Effector memory CD8-positive, alpha-beta T cell (primary cell): ENCODE measurements at places on chromosomes 5 and 9.

DNA sequence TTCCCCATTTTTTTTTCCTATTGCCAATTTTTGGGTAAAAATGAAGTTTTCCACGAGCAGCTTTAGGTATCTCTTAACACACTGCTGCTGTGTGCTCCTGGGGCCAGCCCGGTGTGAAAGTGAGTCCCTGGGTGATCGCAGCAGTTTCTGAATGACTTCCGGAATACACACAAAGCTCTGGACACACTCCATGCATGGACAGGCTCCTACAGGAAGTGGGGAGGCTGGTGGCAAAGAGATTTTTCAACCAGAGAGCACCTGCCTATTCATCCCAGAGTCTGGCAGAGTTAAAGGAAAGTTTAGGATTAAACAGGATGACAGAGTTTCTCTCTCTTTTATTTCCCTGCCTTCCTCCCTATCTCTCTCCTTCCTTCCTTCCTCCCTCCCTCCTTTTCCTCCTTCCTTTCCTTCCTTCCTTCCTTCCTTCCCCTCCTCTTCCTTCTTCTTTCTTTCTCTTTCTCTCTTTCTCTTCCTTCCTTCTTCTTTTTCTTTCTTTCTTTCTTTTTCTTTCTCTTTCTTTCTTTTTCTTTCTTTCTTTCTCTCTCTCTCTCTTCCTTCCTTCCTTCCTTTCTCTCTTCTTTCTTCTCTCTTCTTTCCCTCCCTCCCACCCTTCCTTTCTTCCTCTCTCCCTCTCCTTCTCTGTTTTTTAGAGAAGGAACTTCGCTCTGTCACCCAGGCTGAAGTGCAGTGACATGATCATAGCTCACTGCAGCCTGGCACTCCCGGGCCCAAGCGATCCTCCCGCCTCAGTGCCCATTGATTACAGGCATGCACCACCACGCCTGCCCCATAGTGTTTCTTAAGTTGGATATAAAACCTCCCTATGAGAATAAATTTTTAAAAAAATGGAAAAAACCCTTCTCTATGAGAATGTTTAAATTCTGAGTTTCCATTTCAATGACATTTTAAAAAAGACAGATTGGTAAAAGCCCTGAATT, 38.7 kb upstream of the UBTD2 start:
- no peak for DNase-seq

GRCh38 chr5:2840372-2840915, 89.0 kb upstream of the IRX2 start:
- DNase-seq: no peak

GRCh38 chr9:35385042-35385441, 104.9 kb upstream of the RUSC2 start:
- no peak for DNase-seq

DNA sequence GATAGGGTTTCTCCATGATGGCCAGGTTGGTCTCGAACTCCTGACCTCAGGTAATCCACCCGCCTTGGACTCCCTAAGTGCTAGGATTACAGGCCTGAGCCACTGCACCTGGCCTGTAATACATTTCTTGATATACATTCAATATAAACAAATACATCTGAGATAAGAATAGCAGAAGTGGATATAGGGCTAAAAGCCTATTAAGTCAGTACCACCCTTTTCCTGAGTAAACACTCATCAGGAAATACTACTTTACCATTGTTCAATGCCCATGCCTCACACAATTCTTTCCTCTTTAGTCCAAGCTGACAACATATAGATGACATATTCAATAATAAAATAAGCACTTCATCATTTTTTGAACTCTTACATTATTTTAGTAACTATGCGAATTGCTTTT, 64.8 kb downstream of the MRPS27 start:
- DNase-seq: no peak

DNA sequence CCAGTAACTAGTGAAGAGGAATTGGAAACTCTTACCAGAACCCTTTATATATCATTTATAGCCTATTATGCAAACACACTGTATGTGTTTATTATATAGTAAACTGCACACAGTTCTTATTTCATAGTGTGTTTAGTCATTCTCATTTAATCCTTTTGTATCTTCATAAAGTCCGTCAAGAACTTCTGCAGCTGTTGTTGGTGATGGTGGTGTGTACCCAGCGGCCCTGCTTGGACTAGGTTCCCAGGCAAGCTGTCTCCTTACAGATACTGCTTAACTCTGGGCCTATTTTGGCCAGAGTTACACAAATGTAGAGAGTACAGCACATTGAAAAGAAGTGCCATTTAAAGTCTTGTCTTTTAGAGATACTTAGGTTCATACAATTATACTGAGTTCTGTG, 231.9 kb downstream of the NDUFS4 start:
- DNase-seq: no peak

DNA sequence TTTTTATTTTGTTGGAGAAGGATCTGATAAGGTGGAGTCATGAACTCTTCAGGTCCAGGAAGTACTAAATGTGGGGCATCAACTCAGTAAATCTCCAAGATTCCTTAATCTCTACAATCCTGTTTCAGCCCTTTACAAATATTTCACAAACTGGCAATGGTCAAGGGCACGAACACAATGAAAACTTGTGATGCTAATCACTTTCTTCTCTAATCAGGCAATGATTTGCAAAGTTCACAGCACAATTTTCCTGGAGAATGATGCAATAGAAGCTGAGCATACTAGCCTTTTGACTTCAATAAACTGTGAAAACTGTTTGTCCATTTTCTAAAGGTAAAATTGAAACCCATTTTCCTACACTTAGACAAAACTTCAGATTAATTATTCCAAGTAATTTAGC, 16.9 kb downstream of the GDF9 start:
- no peak for DNase-seq

DNA sequence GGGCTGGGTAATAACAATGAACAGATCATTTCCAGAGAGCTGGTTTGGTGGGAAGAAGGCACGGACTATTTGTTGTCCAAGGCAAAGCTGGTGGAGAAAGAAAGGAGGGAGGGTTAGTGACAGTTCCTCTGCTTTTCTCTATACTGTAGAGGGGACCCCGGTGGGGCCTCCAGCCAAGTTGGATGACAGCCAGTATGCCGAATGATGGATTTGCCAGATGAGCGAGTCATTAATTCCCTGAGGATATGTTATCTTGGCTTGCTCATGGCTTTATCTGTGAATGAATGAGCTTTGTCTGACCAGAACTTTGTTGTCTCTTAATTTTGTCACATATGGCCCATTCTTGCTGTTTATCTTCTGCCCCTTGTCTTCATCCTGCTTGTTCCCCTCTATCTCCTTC, 158.6 kb upstream of the GLRA1 start:
- no peak for DNase-seq

GRCh38 chr5:17224858-17225511, 7.6 kb downstream of the BASP1 start:
- DNase-seq: no peak

DNA sequence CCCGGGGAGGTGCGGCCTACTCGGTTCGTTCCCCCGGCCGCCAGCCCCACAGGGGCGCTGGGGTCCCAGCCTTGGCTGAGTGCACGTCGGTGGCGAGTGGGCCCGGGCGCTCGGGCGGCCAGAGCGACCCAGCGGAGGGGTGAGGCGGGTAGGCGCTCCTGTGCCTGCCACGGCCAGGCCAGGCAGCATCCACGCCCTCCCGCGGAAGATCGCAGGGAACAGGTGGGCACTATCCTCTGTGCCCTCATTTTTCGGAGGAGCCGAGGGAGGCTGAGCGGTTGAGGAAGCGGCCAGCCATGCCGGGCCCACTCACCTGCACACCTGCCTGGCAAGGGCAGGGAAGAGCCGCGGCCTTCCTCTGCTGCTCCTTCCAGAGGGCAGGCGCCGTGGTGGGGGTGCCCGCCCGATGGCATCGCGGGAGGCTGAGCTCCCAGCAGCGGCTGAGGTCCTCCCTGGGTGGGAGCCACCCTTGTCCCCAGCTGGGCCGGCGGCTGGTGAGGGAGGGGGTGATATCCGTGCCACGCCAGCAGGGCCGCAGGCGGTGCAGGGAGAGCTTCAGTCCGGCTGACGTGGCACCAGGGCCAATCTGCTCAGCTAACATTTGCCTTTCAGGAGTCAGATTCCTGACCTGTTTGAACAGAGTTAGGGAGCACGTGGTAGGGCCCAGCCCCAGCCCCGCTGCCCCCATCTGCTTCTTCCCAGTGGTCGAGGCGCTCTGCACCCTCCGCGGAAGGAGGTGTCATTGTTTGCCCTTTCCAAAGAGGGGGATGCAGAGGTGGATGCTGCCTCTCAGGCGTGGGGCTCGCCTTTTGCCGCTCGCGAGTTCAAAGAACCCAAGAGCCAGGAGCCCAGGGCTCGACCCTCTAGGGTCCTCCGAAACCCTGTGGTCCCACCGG, 1.6 kb upstream of the SEC16A start:
- no peak for DNase-seq

- DNase-seq: no peak
These were observed 24.0 kb downstream of the SYK start for GRCh38 chr9:90825586-90825985.

GRCh38 chr9:75198436-75198835, 110.1 kb downstream of the OSTF1 start:
- no peak for DNase-seq

GRCh38 chr5:172417130-172417841, 37.0 kb downstream of the SH3PXD2B start:
- no peak for DNase-seq

DNA sequence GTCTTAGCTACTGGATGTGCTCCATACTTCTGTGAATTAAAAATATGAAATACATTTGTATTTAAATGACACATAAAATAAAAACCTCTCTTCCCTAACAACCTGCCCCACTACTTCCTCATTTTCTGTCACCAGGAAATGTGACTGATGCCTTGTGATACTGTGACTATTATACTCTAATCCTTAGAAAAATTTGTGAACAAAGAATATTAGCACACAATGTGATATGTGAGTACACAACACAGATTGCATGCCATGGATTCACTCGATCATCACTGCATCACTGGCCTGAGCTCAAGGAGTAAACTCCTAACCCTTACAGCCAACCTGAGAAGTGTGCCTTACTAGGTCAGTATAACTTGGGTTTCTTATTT, 281.0 kb downstream of the EFNA5 start:
- DNase-seq: no peak

DNA sequence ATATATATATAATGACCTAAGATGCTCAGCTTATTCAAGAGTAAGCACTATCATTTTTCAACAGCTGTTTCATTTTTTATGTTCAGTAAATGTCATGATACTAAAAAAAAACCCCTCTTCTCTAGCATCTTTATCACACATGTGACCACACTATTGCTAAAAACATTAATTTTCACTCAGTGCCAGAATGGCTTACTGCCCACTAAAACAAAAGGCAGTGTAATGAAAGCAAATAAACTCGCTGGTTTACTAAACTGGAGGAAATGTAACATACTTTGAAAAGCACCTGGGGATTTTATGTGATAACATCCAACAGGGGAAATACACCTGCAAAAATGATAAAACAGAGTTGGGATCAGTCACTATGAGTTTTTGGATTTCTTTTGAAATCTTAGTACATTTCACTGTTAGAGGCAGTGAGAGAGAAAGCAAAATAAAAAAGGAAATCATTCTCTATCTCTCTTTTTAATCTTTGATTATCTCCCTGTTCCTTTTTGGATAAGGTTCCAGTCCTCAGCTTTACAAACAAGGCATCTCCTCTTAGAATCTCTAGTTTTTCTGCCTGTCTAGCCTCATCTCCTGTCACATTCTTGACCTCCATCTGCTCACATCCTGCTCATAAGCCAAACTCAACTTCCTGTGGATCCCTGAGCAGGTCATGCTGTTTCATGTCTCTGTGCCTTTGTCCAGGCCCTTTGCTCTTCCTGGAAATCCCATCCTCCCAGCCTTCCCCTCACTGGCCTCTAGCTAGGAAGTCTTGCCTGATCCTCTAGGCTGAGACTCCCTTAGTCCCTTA, 338.0 kb downstream of the MAN2A1 start:
- DNase-seq: no peak

DNA sequence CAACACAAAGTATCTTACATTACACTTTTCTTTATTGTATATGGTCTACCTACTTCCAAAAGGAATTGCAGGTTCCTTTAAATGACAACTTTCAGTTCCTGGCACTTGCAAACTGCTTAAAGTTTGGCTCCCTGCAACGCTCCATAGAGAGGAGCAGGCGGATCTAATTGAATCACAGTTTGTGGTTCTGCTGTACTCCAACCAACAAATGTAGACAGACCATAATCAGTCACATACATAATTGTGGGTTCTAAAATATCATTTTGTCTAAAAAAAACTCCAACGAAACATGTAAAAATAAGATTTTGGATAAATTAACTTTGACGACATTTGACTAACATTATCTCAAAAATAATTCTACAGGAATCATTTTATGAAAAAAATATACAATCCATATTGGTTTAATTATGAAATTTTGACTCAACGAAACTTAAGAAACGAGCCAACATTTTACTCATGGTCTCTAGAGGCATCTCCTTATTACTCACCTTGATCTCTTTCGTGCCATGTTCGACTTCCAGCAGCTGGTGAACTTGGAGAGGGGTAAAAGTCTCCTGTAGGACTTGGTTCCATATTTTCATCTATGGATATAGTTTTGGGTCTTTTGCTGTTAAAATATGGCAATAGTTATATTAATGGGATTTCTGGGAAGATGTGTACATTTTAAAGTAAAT, 167.6 kb downstream of the NFIB start:
- DNase-seq: no peak
